CD4-positive, alpha-beta T cell treated with Interleukin-2 at 100 ng/mL for 4 hours (primary cell): ENCODE measurements at places on chromosomes 6 and 20.
A peak's percentile ranks its signal among the peaks of the same experiment; 100 is the strongest.

- DNase-seq: no peak
These were observed 44.3 kb upstream of the PTGIS start for GRCh38 chr20:49612127-49612738.

DNA sequence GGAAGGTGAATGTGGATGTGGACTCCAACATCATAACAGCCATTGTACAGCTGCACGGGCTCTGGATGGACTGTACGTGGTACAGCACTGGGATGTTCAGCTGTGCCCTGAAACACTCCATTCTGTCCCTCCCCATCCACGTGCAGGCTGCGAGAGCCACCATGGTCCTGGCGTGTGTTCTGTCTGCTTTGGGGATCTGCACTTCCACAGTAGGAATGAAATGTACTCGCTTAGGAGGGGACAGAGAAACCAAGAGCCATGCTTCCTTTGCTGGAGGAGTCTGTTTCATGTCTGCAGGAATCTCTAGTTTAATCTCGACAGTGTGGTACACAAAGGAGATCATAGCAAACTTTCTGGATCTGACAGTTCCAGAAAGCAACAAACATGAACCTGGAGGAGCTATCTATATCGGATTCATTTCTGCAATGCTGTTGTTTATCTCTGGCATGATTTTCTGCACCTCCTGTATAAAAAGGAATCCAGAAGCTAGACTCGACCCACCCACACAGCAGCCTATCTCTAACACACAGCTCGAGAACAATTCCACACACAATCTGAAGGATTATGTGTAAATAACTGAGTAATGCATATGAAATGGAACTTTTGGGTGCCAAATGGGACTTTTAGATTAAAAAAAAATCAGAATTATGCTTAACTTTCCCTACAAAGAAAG is 12.1 kb downstream of the CLDN20 start:
- no peak for DNase-seq

- no peak for DNase-seq
These were observed 27.9 kb downstream of the GSS start for GRCh38 chr20:34927736-34928135.

DNA sequence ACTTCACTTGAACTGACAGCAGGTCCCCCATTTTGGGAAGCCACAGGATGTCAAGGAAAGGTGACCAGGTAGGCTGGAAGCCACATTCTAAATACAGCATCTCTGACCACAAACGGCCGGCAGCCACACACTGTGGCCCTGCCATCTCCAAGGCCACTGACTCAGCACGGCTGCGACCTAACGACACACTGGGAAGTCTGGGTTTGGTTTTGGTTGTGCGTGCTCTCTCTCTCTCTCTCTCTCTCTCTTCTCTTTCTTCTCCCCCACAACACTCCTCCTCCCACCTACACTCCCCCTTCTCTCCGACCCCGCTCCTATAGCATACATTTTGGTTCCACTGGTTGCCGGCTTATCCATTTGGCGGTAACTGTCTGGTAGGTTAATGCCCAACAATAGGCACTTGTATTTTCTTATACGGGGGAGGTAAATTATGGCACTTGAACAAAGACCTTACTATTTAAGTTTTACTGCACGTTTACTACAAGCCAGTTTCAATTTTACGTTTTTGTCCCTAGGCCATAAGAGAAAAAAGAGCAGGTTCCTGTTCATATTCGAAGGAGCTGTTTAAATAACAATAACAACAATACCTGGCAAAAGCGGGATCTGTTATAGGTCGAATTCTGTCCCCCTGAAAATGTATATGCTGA is 103.6 kb downstream of the GMDS start:
- no peak for DNase-seq

- DNase-seq: no peak
These were observed 41.2 kb upstream of the CHRNA4 start for GRCh38 chr20:63402181-63402859.

DNA sequence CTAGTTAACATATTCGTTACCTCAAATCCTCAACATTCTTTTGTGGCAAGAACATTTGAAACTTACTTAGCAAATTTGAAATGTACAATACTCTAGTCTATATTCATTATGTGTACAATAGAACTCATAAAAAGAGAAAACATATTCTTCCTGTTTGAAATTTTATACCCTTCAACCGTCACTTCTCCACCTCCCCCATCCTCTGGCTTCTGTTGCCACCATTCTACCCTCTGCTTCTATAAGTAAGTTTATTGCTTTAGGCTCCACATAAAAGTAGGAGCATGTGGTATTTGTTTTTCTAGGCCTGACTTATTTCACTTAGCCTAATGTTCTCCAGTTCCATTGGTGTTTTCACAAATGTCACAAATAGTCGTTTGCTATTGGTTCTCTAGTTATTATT is 205.3 kb downstream of the TENT5A start:
- DNase-seq: no peak

GRCh38 chr20:47296950-47297349 is 59.5 kb downstream of the ZMYND8 start:
- no peak for DNase-seq

GRCh38 chr20:11766961-11767360 is 150.7 kb upstream of the BTBD3 start:
- DNase-seq: no peak

- DNase-seq: no peak
These were observed 92.6 kb downstream of the YTHDF1 start for GRCh38 chr20:63123331-63123741.

DNA sequence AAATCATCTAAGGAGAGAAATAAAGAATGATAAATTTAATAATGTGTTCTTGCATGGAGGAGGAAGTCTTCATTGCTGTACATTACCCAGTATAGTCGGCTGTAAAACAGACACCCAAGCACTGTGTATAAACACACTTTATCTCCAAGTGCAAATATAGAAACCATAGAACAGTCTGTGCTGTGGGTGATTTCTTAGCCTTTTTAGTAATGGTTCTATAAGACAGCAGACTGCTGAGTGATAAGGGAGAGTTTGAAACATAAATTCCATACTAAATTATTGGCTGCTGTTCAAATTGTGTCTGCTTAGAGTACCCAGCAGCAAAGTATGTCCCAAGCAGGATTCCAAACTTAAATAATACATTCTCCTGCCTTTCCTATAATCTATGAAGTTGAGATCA is 4.6 kb downstream of the FILIP1 start:
- no peak for DNase-seq

DNA sequence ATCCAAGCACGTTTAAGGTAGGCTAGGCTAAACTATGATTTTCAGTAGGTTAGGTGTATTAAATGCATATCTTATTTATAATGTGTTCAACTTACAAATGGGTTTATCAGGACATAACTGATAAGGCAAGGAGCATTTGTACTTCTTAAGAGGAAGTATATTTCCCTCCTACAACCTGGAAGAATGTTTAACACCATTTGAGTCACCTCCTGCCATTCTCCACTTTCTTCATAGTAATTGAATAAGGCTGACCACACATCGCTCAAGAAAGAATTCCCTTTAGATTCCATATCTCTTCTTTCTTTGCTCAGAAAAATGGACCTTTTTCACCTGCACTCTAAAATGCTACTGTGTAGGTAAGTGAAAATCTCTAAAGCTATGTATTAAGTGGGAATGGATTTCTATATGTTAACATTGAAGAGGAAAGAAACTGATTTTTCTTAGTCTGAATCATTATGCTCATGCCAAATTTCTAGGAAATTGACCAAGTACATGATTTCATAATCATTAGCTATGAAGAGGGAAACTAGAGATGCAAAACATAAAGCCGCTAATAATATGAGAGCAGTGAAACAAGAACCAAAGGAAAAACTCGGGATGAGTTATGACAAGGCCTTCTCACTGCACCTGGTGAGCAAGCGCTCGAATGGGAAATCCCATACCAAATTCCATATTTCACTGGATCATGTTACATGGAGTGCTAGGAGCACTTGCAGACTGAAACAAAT is 210.4 kb downstream of the ALDH8A1 start:
- DNase-seq: no peak

GRCh38 chr6:169893624-169894023 is 142.2 kb downstream of the ERMARD start:
- DNase-seq: no peak

DNA sequence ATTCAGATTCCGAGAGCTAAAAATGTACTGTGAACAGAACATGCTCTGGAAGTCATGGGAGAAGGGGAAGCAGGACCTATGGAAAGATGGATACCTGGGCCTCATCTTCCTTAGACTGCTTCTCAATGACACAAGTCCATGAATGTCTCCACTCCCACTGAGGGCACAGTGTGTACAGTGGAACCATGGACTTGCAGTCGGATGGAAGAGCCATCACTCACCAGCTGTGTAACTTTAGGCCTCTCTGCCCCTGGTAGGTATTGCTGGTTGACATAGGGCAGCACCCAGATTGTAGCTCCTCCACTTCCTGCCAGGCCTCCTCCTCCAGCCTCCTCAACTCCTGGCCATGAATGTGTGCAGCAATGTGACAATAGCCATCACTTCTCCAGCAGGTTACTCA is 52.5 kb downstream of the MAFB start:
- no peak for DNase-seq

DNA sequence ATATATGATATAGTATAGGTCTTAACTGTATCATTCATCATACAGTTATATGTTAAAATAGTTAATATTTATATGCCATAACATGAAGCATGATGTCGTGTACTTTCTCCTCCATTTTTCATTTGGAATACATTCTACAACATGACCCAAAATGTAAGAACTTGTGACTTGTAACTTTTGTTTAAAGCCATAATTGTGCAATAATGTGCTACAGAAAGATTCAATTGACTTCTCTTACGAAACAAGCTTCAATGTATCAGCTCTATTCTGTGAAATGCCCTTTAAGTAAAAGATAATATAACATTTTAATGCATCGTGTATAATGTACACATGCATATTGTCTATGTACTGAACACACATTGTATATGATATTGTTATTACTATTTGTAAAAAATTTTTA is 76.7 kb upstream of the FABP7 start:
- DNase-seq: no peak

GRCh38 chr6:143457563-143458359 is 7.2 kb downstream of the PEX3 start:
- no peak for DNase-seq

DNA sequence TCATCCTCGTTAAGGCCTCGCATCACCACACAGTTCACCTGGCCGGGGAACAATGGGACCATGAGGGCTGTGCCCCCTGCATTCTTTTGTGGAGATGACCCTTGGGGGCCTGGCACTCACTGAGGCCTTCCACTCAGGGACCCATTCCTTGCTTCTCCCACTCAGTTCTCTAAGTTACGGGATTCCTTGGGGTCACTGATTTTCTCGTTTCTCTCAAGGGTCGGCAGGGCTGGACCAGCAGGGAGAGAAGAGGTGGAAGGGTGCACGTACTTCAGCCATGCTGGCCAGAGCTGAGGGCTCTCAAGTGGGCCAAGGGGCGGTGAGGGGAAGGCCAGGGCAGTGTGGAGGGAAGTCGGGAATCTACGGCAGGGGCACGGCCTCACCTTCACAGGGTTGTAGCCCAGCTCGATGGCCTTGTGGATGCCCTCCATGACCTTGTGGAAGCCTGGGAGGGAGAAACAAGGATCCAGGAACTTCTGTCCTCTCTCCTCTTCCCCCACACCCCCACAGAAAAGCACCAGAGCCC is 20.8 kb downstream of the MOCS1 start:
- DNase-seq: no peak

DNA sequence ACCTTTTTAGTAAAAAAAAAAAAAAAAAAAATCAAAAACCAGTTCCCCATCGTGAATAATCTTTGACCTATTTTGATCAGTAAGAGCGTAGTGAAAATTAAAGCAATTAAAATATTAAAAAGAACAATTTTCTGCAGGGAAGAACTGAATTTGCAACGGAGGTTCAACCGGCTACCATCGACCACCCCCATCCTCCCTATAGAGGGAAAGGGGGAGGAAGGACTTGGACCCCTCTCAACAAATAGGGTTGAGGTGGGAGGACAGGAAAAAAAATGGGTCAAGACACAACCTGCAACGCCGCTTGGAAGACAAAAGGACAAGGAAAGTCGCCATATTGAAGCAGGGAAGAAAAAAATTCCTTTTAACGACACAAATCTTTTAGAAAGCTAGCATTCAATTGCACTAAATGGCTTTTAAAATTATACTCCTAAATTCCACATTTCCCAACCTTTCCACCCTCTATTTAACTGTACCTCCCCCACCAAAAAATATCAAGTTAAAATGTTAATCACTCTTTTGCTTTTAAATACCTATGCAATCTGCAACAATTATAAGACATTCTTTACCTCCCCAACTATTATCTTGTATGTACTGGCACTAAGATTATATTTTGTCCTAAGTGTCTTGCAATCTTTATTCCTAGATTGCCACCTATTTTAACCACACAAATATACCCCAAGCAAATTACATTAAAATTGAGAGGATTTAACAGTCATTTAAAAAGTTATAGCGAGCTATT is 1.7 kb downstream of the PPP1R10 start:
- DNase-seq: peak; percentile 53

- peak; percentile 61 for DNase-seq
These were observed at the start of gene ZNF512B for GRCh38 chr20:63969838-63970713. Gene ZNF512B, minus strand, starts transcription at chr20:63969930. Its CDS starts 1,980 bp downstream, at chr20:63967950.
